Stimulated activated CD8-positive, alpha-beta memory T cell treated with anti-CD3 and anti-CD28 coated beads, Interleukin-15, amount 100 ng/mL, for 4 hours (primary cell): ENCODE measurements at places on chromosomes 5 and 9.

DNA sequence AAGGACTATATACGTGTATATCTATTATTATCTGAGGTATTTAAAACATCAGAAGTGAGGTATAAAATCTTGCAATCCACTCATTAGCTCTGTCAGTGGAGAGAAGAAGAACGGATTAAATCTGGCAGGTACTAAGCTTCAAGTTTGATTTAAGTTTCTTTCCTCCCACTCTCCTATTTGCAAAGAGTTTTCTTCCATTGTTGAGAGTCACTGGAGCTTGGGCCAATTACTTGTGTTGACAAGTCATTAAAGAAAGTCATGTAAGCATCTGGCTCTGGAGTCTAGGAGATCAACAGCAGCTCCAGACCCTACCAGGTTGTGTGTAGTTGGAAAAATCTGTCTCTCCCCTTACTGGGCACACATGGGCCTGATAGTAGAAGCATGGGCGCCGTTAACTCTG lies 476.8 kb upstream of the SMARCA2 start:
- DNase-seq, result no peak

- no peak for DNase-seq
Observed at GRCh38 chr5:82386576-82386975, 108.4 kb upstream of the RPS23 start.

DNA sequence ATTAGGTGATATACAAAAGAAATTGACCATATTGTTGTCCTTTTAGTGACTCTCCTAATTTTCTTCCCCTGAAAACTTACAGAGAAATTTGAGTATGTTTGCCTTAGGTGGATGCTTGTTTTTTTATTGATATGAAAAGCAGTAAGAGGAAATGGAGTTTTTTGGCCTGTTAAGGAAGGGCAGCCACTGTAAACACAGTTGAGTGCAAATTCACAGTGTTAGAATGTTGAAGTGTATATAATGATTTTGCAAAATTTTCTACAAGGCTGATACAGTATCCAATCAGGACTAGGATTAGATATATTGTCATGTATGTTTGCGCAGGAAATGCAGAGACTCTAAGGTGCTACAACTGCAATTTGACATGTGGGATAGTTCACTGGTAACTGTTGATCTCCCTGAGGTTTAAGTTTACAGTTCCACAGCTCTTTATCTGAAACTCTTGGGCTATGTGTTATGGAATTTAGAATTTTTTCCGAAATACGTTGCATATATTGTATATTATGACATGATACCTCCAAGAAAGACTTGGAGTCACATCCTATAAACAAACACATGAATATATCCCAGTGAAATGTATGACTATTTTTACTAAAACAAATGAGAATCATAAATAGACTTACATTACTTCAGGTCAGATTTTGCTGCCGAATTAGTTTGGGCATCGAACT lies 62.5 kb downstream of the FXN start:
- DNase-seq, result no peak

DNA sequence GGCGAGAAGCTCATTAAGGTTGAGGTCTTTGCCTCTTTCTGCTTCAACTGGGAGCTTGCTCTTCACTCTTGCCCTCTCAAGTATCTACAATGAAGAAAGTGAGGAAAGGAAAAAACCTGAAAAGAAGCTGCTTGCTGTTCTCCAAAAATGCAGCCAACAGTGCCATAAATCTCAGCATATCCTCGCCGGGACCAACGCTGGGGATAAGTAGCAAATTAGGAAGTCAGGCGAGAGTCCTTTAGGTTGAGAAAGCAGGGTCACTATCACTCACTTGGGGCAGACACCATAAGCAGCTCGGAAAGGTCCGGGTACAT lies 399 bp downstream of the NUP155 start:
- DNase-seq, result no peak

DNA sequence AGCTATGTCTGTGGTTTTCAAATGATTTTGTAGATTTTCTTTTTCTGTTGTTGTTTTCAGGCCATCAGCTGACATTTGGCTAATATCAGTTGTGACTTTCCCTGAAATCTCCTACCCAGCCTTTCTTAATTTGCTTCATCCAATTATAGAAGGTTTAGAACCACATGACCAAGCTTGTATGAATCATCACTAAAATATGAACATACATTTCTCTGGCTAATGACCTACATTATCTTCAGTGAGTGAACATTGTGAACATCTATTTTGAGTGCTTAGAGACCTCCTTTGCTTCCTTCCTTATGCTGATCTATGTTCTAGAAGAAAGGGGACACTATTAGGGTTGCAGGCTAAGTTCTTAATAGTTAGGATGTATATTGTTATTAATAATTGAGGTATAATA lies 532.5 kb downstream of the RAB3C start:
- no peak for DNase-seq

DNA sequence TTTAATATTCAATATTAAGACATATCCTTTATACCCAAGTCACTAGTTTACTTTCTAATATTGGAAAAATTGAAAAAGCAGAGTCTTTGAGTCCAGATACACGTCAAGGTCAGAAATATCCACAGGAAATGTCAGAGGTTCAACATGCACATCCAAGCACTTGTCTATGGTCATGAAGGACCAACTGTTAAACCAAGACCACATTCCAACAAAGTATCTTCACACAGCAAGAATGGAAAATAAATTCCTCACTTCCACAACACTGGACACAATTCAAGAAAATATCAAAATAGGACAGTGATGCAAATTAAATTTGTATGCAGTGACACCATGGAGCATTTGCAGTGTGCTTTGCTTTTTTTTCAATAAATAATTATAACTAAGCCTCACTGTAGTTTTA lies 142.5 kb downstream of the GABRB2 start:
- DNase-seq, result no peak

- DNase-seq, result no peak
Observed at GRCh38 chr5:14724633-14725032, 60.1 kb downstream of the OTULIN start.

- DNase-seq, result no peak
Observed at GRCh38 chr5:81230416-81230815, 2.7 kb upstream of the CKMT2 start.

DNA sequence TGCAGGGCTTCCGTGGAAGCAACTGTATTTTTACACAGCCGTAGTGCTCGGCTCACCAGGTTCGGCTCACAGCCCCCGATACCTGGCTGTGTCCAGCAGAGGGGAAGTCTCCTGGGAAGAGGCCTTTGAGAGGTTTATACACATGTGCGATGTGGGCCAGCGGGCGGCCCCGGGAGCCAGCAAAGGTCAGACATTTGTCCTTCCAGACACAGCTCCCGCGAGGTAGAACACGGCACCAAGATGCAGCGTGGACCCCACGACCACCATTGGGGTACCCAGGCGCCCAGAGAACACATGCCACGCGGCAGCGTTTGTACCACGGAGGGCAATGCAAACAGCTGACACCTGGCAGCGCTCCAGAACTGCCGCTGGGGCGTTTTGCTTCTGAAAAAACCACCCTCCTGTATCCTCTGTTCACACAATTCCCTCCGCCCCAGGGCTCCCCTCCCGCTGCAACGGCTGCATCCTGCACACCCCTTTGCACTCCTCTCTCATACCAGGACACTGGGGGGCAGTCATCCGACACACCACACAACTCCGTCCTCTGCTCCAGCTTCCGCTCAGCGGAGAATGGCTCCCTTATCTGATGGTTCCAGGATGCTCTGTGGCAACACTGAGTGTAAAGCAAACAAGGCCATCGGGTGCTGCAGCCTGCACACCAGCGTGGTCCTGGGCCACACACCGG lies 235.3 kb downstream of the SYK start:
- DNase-seq, result peak; percentile 39
